Substantia nigra (tissue), 51 donors: ENCODE measurements at places on chromosomes 13 and 19.

DNA sequence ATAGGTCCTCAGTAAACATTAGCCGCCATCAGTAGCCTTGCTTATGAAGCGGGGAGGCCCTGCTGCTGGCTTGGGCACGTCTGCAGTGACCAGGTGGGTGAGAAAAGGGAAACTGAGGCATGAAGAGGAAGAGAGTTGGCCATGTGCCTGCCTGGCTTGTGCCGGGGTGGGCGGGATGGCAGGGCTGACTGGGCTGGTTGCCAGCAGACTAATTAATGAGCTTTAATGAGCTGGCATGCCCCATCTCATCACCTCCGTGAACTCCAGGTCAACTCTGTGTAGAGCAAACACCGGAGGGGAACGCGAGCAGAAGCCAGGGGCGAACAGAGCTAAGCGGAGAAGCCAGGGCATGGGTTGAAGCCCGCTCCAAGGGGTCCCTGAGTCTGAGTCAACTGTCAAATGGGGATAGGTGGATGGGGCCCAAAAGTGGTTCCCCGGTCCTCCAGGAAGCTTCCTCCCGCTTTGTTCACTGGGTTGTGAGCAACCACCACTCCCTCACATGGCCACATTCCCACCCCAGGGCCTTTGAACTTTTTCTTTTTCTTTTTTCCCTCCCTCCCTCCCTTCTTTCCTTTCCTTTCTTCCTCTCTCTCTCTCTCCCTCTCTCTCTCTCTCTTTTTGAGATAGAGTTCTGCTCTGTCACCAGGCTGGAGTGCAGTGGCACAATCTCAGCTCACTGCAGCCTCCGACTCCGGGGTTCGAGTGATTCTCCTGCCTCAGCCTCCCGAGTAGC is 8.7 kb downstream of the NR2F6 start:
- DNase-seq: no peak

DNA sequence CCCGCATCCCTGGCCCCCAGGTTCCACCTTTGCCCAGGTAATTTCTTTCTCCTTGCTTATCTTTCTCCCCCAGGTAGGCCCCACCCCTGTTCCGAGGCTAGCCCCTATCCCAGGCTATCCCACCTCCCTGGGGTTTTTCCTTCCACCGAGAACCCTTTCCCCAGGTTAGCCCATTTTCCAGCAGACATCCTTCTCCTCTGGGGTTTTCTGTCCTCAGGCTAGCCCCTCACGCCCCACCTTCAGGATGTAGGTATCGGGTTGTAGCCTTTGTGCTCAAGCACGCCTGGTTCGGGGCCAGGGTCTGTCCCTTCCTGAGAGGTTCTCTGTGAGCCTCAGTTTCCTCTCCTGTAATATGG is 837 bp downstream of the FSD1 start:
- no peak for DNase-seq

- DNase-seq: no peak
Observed at GRCh38 chr13:75308222-75308621, 173.7 kb downstream of the TBC1D4 start.

GRCh38 chr19:54937926-54938325 is 9.4 kb downstream of the NLRP7 start:
- DNase-seq: no peak

DNA sequence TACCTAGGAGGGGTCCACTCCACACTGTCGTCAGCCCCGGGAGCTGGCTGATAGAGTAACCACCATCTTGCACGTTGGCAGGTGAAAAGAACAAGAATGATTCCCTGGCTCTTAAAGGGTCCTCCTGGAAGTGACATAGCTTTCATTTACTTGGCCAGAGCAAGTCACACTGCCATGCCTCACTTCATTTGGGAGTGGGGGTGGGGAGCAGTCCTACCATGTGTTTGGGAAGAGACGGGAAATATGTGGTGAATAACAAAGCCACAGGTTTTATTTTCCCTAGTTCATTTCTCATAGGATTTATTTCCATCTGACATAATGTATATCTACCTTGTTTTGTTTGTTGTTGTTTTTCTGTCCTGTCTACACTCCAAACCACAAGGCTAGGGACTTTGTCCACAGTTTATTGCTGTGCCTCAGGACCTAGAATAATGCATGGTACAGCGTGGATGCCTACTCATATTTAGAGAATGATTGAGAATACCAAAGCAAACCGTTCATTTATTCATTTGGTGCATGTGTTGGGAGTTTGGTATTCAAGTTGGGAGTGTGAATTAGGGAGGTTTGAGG is 26.8 kb downstream of the UBAC2 start:
- no peak for DNase-seq

- no peak for DNase-seq
Observed at GRCh38 chr19:3186891-3187661, 1.3 kb downstream of the NCLN start.

DNA sequence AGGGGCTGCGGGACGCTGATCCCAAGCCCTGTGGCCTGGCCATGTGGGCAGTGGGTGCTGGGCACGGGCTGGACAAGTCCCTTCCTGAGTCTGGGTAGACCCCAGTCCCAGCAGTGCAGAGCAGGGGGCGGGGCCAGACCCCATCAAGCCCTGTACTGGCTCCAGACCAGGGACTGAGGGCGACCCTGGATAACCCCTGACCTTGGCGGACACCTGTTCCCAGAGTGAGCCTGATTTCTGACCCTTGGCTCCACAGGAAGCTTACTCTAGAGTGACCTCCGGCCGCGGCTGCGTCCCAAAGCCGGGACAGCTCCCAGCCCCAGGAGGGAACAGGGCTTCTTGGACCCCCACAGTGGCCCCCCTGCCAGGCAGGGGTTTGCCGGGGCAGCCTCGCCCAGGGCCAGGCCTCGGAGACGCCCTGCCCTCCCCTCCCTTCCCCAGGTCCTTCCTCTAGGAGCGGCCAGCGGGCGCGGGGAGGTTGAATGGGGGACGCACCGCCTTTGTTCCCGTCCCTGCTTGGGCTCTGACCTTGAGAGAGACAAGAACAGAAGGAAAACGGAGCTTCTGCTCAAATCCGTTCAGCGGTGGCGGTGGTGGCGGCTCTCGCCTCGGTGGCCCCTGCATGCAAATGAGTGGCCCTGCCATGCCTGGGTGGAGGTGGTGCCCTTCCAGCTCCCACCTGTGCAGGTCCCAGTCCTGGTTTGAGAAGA is 2.3 kb upstream of the EFNA2 start:
- no peak for DNase-seq

DNA sequence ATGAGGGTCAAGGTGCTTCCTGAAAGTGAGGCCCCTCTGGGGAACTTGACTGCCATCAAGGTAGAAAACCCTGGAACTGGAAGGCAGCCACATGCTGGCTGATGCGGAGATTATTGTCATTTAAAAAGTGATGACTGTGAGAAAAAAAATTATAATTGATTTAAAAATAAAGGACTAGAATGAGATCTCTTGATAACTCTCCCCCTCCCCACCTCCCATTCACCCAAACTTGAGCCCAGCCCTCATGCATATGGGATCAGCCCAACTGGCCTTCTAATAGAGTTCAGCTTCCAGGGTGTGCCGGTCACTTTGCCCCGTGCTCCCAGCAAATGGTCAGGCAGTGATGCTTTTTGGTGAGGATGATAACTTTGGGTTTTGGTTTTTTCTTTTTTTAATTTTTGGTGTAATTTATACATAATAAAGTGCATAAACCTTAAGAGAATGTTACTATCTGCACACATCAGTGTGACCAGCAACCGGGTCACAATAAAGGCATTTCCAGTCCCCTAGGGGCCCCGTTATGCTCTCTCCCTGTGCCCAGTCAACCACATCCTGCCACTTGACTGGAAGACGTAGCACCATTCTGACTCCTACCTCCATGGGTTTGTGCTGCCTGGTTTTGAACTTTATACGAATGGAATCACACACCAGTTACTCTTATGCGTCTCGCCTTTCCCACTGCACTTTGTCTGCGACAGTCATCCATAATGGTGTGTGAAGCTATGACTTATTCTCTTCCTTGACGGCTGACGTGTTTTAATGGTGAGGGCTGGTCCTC is 187.9 kb downstream of the USP12 start:
- no peak for DNase-seq

GRCh38 chr13:98307463-98308085 is 130.5 kb upstream of the RNF113B start:
- no peak for DNase-seq

DNA sequence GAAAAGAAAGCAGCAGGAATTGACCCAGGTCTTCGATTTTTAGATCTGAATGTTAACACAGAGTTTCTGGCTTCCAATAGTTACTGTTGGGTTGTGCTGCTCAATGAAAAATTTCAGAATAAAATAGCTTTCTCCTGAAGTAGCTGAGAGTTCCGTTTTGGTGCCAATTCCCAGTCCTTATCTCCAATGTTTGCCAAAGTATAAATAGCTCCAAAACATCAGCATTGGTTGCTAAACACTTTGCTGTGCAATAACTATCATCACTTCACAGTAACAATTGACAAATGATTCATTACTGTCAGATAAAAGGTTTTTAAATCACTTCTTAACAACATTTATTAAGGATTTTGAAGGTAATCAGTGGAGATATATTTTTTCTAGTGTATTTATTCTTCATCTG is 446.0 kb downstream of the PCDH20 start:
- no peak for DNase-seq

DNA sequence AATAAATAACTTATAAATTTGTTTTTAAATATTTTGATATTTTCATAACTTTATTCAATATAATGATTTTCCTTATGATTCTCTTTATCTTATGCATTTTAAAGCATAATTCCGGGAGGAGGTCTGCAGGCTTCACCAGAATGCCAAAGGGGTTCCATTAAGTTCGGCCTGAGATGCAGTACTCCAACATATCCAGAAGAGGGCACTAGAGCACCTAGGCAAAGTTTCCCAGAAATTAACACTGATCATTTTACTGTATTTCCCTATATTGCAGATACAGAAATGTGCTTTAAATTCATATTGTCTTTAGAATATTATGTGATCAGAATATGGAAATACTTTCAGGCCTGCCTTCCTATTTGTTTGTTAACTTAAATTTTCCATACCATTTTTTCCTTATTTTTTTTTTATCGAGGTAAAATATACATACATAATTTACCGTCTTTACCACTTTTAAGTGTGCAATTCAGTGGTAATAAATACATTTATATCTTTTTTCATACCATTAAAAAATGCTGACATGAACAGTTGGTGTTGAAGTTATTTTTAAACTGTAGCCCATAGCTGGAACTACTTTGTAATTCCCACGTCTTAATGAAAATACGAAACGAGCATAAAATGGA is 58.9 kb upstream of the TM9SF2 start:
- DNase-seq: no peak
